ENCODE measurements at places on chromosomes 1 and 21.
A peak's percentile ranks its signal among the peaks of the same experiment; 100 is the strongest.

DNA sequence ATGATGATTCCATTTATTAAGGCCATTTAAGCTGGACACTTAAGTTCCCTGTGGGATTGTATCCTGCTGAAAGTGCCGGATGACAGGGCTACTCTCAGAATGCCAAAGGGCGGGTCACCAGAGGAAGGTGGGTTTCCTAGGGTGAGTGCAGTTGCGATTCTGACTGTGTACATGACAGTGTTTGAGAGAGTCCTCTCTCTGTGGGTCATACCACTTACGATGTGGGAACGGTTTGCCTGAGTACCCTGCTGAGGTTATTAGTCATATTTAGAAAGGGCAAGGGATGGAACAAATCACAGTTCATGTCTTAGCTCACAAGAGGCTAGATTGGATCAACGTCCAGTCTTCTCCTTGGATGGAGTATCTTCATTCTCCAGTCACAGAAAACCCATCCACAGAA, 461.9 kb downstream of the CAMTA1 start:
- no peak for DNase-seq

DNA sequence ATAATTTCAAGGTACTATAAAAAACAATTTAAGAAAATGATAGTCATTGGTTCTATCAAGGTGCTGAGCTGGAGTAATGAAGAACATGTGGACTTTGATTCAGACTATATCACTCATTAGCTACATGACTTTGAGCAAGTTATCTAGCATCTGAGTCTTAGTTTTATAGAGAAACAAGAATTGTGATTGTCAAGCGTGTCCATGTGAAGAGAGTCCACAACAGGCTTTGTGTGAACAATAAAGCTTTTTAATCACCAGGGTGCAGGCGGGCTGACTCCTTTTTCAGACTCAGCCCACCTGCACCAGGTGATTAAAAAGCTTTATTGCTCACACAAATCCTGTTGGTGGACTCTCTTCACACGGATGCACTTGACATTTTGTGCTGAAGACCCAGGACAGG, 26.6 kb upstream of the DMRTB1 start:
- DNase-seq = no peak

DNA sequence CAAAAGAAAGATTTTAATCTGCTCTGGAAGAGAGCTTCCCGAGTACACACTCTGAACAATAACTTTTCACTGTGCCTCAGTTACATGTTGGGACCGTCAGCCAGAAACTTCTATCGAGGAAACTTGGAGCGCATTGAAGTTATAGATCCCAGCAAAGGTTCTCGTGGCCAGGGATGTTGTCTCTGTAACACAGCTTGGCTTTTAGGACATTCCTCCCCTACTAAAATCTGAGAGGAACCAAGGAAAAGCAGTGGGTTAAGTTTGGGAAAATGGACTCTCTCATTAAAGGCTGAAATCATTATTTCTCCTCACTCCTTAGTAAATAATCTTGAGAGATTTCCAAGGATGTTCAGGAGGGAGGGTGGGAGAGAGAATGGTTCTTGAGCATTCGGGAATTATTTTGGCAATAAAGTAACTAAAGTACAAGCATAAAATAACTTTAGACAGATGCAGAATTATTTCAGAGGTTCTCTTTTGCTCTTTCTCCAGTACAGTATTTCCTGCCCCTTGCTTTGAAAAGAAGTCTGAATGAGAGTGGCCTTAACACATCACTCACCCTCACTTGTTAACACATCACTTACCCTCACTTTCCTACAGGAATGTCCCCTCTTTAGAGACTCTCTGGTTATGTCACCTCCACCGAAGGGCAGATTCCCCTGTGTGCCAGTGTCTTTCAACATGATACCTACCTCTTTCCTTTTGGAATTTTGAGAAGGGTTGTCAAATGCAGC, 1.8 kb upstream of the NFIA start:
- DNase-seq = no peak

DNA sequence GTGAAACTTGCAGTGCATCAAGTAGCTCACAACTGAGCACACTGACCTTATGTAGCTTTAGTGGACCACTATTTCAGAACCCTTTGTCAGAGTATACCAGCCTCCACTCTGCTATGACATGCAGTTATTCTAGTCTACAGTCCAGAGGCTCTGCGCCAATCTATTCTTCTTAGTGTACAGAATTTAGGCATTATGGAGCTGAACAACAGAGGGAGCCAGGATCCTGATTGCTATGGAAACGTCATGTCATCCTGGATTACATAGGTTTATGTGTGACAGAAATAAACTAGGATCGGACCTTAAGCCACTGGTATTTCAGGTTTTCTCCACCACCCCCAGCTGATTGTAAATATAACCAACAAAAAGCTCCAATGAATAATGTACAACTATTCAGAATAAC, 48.1 kb upstream of the EEIG2 start:
- DNase-seq = peak; percentile 69

DNA sequence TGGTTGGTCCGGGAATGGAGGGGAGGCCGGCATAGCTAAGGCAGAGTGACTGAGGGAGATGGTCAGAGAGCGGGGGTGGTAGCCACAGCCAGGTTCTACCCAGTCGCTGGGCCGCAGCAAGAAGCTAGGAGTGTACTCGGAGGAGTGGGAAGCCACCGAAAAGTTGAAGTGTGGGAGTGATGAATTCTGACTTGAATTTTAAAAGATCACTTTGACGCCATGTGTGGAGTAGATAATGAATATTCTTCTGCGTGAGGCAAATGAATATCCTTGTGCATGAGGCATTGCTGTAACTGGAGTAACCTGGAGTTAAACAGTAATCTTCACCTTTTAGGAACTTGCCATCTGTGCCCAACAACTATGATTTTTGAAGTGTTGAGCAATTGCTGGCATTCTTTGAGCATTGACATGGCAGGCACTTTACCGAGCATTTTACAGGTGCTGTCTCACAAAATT, 6.9 kb downstream of the CTPS1 start:
- DNase-seq = no peak

GRCh38 chr1:103496014-103496635, 29.4 kb upstream of the RNPC3 start:
- DNase-seq = no peak

GRCh38 chr1:211320980-211321379, 5.7 kb upstream of the TRAF5 start:
- DNase-seq = no peak

GRCh38 chr1:44031252-44032169, at the start of gene SLC6A9:
TSS of gene SLC6A9 (minus strand) at chr1:44031462. CDS start at chr1:44024277, 7,185 bp downstream.
- peak; percentile 83 for DNase-seq

Measured in brain (organoid and tissue), 16 donors.